ENCODE measurements at places on chromosomes 3 and 15.

- no peak for DNase-seq
Measured at GRCh38 chr3:72288955-72289691, 504.2 kb upstream of the PROK2 start.

DNA sequence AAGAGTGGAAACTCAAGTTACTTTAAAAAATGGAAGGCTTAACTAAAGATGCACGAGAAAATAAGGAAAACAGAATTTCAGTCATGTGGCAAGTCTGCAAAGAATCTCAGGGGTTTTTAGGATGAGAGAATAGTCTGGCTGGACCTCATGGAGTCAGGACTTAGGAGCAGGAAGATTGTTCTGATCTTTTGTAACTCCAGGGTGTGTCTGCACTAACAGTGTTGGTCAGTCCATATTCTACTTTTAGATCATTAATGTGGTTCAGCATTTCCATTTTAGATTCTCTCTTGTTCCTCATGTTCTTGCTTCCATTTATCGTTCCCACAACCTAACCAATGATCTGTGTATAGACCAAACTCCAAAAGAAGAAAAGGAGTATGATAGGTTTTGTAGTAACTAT is 15.3 kb downstream of the TMEM108 start:
- no peak for DNase-seq

- DNase-seq, result no peak
Measured at GRCh38 chr15:70091726-70092463, 5.8 kb downstream of the TLE3 start.

DNA sequence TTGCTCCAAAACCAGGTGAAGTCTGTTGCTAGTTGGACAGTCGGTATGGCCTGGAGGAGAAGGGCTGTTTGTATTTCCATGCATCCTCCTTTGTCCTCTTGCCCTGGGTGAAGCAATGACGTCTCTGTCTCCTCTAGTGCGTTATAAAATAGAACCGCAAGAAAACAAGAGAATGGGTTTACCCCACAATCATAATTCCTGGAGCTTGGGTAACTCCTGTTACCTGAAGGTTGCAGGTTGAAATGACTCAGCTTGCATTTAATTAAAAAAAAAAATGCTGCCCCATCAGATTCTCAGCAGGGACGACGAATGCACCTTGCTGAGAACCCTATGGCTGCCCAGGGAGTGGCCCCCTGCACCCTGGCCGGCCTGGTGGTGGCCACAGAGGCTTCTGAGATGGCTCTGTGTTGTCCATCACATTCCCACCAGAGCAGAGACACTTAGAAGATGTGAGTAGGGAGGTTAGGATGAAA is 228.2 kb upstream of the BHLHE40 start:
- no peak for DNase-seq

- DNase-seq, result no peak
Measured at GRCh38 chr3:187570776-187571175, 99.4 kb downstream of the SST start.

Data from T-helper 1 cell (primary cell).